ENCODE measurements at places on chromosomes 1 and 21.

DNA sequence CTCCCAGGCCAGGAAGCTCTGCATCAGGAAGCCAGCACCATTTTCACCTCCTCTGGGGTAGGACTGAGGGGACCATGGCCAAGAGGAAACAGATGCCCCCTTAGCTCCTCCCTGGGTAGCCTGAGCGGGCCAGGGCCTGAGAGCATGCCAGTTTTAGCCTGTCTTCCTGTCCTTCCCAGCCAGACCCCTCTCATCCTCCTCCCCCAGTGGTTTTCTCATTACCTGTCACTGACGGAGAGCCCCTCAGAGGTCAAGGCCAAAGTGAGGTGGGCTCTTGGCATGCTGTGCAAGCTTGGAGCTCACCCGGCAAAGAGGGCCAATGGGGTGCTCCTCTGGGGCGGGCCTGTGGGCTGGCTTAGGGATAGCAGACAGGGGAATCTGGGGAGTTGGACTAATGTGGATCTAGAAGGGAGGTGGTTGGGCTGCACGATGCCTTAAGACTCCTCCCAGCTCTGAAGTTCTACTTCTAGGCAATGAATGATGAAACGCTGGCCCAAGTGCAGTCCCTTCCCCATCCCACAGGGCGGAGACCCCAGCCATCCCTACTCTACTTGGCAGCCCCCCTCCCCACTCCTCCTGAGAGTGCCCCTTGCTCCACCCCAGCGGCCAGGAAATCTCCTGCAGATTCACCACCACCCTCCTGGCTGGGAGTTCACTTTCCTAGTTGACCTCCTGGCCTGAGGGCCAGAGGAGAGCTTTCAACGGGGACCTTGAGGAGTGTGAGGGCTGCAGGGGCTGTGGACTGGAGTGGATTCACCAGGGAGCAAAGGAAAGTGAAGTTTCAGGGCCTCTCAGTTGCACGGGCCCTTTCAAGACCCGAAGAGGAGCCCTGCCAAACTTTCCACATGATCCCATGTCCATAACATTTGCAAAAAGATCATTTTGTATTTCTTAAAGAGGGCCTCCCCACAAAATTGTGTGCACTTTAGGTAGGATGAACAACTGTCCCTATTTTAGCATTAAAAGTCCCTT is 9.4 kb upstream of the LMNA start:
- DNase-seq: no peak

DNA sequence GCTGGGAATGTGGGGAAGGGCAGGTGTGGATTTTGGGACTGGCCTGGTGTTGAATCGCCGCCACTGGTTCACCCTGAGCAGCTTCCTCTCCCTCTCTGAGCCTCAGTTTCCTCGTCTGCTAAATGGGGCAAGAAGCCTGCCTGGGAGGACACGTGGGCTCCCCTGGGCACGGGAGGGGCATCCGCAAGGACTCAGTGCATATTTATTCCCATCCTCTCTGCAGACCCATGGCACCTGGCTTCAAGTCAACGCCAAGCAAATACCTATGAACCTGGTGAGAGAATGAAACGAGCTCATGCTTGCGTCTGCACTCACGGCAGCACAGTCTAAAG is 234.4 kb downstream of the PTPRU start:
- no peak for DNase-seq

DNA sequence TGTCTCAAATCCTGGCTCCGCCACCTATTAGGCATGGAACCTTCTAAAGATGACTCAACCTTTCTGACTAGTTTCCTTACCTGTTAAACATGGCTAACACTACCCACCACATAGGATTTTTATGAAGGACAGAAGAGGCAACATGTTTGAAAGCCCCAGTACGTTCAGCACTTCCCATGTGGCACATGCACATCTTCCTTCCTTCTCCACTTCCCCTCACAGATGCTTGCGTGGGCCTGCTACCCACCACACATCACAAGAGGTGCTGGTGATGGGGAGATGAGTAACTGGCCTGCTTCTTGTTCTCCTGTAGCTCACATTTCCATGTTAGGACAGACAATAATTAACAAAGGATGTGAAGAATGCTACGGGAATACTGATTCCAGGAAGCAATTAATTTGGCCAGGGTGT is 7.1 kb downstream of the ZBTB21 start:
- DNase-seq: no peak

DNA sequence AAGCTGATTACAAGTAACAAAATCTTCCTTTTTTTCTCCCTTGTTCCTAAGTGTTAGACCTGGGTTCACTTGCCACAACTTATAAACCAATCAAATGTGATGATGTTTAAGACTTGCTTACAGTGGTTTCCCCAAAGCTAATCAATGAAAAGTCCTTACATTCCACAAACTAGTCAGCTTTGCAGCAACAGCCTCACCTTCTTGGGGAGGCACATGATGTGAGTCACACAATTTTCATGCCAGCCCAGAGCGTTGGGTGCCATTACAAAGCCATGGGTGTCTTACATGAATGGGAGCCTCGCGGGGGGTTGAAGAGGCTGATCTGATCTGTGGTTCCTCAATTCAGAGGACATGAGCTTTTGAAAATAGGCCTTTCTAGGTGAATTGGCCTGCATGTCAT is 91.6 kb upstream of the UBE2U start:
- no peak for DNase-seq

DNA sequence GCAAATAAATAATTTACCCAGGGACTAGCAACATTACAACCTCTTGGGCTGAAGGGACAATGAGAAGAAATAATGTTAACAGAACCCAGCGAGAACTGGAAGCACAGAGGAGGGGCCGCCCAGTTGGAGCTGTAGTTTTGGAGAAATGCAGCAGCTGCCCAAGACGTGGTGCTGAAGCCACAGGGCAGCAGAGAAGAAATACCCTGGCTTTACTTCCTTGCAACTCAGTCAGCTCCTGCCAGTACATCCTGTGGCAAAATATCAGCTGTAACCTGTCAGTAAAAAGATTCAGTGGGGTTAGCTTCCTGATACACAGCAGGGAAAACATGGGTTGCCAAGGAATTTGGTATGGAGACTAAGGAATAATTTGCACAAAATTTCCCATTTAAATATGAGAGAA is 283.6 kb upstream of the USP25 start:
- DNase-seq: no peak

DNA sequence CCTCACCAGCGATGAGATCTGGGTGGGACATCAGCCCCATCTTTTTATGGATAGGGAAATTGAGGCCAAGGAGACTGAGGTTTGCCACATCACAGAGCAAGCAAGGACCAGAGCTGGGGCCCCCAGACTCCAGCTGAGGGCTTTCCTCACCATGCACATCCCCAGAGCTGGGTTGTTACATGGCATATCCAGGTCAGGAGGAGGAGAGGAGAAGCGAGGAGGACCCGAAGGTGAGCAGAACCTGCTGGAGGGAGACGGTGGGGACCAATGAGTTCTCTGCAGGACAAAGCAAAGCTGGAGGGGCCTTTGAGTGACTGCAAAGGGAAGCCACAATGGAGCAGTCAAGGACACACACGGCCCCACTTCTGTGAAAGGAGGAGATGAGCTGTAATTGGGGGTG is 255.5 kb upstream of the CSF3R start:
- no peak for DNase-seq
